Kidney (tissue), 22 donors: ENCODE measurements at places on chromosomes 3 and 15.

DNA sequence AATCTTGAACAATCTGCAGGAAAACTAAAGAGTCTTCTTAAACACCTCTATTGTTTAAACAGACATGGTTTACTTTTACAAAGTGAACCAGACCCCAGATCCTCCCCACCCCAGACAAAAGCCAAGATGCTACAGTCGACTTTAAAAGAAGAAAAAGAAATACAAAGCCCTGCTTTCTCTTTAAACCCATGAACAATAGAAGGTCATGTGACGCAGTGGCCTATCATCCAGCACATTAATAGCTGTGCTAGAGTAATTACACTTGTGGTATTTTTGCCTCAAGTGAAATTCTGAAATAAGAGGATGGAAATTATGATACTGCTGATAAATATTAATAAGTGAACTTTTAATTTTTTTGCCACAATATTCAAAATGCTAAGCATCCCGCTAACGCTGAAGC, 613.4 kb downstream of the FOXP1 start:
- no peak for DNase-seq

DNA sequence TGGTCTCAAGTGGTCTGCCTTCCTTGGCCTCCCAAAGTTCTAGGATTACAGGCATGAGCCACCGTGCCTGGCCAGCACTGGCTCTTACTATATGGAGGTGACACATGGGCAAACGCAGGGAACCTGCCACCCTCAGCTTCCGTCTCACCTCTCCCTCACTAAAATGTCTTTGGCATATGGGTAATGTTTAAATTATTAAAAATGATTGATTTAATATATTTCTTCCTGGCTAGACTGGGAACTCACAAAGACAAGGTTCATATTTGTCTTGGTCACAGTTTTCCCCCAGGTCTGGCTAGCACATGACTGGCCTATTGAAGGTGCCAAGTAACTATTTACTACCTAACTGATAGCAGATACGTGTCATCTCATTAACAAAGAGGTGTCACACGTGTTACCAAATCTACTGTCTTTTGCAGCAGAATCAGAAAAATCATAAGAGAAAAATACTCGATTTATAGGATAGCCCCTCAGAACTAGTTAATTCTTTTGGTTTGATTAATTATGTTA, 48.2 kb downstream of the SYNM start:
- no peak for DNase-seq

- no peak for DNase-seq
Measured at GRCh38 chr3:38652934-38653333, 3.4 kb upstream of the SCN5A start.

GRCh38 chr3:22288756-22289155, 537.7 kb upstream of the ZNF385D start:
- DNase-seq = no peak

GRCh38 chr3:126780666-126781065, 76.6 kb downstream of the CHCHD6 start:
- no peak for DNase-seq

DNA sequence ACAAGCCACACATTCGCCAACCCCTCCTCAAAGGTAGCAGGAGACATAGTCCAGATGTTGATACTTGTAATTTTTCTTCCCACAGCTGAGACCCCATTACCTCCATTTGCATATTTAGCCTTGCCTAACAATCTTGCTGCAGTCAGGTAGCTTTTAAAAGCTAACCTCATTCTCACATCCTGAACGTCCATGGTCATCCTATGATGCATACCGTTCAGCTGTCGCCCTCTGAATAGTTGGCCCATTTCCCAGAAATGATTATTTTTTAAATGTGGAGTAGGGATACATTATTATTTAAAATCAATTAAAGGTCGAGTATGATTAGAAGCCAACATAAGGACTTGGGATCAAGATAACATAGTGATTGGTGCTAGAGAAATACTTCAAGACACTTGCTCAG, 165.0 kb downstream of the MEX3B start:
- DNase-seq = no peak

DNA sequence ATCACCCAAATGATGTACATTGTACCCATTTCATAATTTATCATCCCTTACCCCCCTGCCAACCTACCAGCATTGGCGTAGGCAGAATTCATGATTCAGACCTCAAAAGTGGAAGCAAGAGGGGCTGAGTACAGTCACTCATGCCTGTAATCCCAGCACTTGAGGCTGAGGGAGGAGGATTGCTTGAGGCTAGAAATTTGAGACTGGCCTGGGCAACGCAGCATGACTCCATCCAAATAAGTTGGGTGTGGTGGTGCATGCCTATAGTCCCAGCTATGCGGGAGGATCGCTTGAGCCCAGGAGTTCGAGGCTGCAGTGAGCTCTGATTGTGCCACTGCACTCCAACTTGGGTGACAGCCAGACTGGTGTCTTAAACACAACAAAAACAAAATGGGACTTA, 10.4 kb downstream of the TTC14 start:
- no peak for DNase-seq

DNA sequence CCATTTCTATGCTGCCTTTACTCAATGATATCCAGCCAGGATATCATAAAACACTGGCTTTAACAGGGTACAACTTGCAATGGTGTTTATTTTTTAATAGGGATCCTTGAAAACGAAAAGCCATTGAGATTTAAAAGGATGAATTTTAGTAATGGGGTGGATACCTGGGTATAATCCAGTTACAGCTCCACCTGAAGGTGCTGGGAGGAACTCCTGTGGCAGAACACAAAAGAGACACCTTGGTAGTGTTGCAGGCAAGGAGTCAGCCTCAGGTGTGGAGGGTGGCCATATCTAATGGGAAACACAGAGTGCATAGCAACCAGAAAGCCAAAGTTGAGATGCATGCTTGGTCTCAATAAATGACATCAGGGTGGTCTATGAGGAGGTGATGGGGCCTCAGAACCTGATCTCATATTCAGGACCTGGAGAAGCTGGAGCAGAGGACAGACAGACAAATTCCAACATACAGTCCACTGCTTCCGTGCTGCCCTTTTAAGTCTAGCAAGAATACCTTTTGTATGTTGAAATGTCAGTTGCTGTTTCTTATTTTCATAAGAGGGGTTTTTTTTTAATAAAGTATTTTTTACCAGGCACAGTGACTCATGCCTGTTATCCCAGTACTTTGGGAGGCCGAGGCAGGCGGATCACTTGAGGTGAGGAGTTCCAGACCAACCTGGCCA, 12.0 kb upstream of the PAQR9 start:
- DNase-seq = no peak

- no peak for DNase-seq
Measured at GRCh38 chr3:142664311-142664710, 59.5 kb upstream of the TRPC1 start.

- no peak for DNase-seq
Measured at GRCh38 chr15:55710286-55710685, 32.7 kb downstream of the PRTG start.

GRCh38 chr15:78037328-78037727, 40.2 kb downstream of the TBC1D2B start:
- DNase-seq = no peak

DNA sequence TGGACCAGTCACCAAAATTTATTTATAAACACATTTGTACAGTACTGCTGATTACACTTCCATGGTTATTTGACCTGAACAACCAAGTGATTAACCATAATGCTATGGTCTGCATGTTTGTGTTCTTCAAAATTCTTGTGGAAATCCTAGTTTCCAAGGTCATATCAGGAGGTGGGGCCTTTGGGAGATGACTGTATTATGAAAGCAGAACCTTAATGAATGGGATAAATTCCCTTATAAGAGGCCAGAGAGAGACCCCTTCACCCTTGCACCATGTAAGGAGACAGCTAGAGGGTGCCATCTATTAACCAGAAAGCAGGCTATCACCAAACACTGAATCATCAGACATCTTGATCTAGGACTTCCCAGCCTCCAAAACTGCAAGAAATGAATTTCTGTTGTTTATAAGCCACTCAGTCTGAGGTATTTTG, 1.9 kb downstream of the SCAPER start:
- no peak for DNase-seq

DNA sequence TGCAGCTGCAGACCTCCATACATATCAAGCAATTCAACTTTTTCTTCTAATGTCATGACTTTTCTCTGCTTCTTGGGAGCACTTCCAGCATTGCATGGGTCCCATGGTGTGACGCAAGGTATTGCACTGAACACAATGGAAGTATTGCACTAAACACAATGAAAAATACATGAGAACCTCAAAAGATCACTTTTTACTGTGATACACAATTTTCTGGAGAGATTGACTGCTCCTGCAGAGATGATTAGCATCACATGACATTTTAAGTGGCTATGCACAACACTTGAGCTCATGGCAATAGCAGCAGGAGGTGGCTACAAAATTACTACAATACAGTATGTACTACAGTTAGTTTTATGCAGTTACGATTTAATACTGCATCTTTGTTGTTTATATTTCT, 113.5 kb upstream of the BHLHE40 start:
- DNase-seq = no peak

DNA sequence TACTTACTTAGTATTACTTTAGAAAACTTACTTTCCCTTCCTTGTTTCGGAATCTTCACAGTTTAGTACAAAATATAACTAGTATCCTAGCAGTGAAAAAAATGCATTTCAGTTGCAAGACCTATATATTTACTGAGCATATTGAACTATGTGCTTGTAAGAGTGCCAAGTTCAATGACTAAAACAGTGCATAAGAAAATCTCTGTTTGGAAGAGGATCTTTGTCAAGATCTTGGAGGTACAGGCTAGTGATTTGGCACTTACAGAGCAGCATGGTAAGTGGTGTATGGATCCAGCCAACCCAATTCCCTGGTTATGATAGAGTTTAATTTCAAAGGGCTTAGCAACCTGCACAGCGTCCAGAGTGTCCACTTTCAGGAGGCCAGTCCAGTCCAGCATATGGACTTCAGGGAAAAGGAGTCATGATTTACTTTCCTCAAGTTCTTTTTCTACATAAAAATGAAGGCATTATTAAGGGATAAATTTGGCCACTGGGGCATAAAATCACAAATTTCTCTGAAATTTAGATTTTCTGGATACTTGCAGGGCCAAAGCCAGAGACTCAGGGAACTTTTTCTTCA, 625.8 kb upstream of the BCHE start:
- no peak for DNase-seq

- no peak for DNase-seq
Measured at GRCh38 chr15:70271422-70272088, 173.8 kb upstream of the TLE3 start.

- DNase-seq = peak; percentile 63
Measured at GRCh38 chr3:30775040-30775439, 119.4 kb downstream of the GADL1 start.

DNA sequence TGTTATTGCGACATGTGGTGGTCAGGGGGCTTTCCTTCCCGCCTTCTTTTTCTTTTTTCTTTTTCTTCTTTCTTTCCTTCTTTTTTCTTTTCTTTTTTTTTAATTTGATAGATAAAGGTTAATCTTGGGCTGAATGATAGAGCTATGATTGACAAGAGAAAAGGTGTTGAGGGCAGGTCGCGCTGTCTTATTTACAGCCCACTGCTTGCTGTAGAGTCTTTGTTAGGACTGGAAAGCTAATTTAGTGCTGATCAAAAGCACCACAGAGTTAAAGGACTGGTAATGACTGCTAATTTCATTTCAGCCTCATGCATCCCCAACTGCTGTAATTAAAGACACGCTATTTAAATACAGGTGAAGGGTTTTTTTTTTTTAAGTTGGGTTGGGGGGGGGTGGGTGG, 10.6 kb upstream of the SOX2 start:
- DNase-seq = no peak

- no peak for DNase-seq
Measured at GRCh38 chr3:197226179-197226578, 72.2 kb downstream of the DLG1 start.

- DNase-seq = no peak
Measured at GRCh38 chr3:61237858-61238257, 13.4 kb downstream of the FHIT start.

GRCh38 chr3:141104151-141104821, 53.1 kb downstream of the SPSB4 start:
- DNase-seq = peak; percentile 73

- DNase-seq = no peak
Measured at GRCh38 chr15:39613861-39614260, 33.0 kb downstream of the THBS1 start.
